Mammary epithelial cell (primary cell): ENCODE measurements at places on chromosomes 5 and 9. TPM values are rescaled to one million over a fixed set of nuclear protein-coding genes. Genes with fewer than 3 reads are reported as not detected.

PHF24 gene
- 0.24 and 0.67 TPM in 2 replicates for total RNA-seq

POLR3G gene
- 9.9 and 10.2 TPM in 2 replicates for total RNA-seq

MELK gene
- 10.8 TPM for total RNA-seq

PCDHA10 gene
- 0.08 and 0.19 TPM in 2 replicates for total RNA-seq

KYAT1 gene
- total RNA-seq, result 11.5 TPM

ZBTB34 gene
- total RNA-seq, result 5.1 and 5.3 TPM in 2 replicates
